Calu3 (cell line): ENCODE measurements at places on chromosomes 12 and 14.

- H3K4me1 ChIP-seq: no peaks in the 10 kb centered on the region
- no peaks in the 10 kb centered on the region for H3K27me3 ChIP-seq
- no peak overlapping the region for H3K27ac ChIP-seq
- DNase-seq: no peak
- no peak overlapping the region for H3K4me3 ChIP-seq
Observed at GRCh38 chr12:50686976-50687375, 76.9 kb upstream of the ATF1 start.

DNA sequence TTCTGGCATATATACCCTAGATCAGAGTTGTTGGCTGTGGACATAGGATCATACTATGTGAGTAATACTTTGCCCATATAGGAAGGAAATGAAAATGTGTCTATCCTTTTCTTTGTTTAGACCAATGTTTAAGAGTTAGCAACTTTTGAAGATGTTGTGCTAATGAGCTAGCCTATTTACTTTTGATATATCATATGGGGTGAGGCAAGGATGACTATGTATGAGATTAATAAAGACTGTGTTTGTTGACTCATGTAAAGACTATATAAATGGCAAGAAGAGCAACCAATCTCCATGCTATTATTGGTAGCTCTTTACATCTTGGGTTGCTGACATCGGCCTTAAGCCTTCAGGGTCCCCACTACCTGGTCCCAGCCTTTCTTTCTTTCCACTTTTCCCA lies 289.4 kb downstream of the CCDC91 start:
- no peaks in the 10 kb centered on the region for H3K27me3 ChIP-seq
- H3K4me3 ChIP-seq: no peak overlapping the region
- no peak for DNase-seq
- no peak overlapping the region for H3K27ac ChIP-seq
- H3K4me1 ChIP-seq: no peaks in the 10 kb centered on the region

- H3K4me3 ChIP-seq: no peak overlapping the region
- H3K27me3 ChIP-seq: no peaks in the 10 kb centered on the region
- H3K4me1 ChIP-seq: no peaks in the 10 kb centered on the region
- peak; percentile 9 for DNase-seq
- H3K36me3 ChIP-seq: no peaks in the 10 kb centered on the region
- no peak overlapping the region for H3K27ac ChIP-seq
Observed at GRCh38 chr14:91693346-91693745, 38.5 kb downstream of the CATSPERB start.

DNA sequence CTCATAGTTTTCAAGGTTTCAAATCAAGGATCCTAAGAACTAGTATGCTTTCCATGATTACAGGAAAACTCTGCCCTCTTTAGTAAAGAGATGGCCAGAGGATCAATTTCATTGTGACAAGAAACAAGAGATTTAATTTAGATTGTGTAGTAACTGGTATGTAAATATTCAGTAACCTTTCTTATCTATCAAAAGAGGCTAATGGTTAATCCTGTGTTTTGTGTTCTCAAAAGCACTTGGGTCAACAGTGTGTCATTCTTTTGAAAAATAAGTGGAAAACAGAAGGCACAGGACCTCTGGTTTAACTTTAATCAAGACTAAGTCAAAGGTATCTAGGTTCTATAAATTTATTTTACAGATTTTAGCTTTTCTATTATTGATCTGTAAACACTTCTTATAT lies 56.6 kb upstream of the ERGIC2 start:
- peaks cover 10% of the 10 kb centered on the region for H3K4me1 ChIP-seq
- H3K36me3 ChIP-seq: no peaks in the 10 kb centered on the region
- H3K27me3 ChIP-seq: no peaks in the 10 kb centered on the region
- no peak overlapping the region for H3K27ac ChIP-seq
- H3K4me3 ChIP-seq: no peak overlapping the region

GRCh38 chr12:1474041-1474573 lies 120.3 kb downstream of the FBXL14 start:
- no peaks in the 10 kb centered on the region for H3K36me3 ChIP-seq
- no peak overlapping the region for H3K4me3 ChIP-seq
- no peak for DNase-seq
- no peaks in the 10 kb centered on the region for H3K4me1 ChIP-seq
- H3K27me3 ChIP-seq: no peaks in the 10 kb centered on the region

DNA sequence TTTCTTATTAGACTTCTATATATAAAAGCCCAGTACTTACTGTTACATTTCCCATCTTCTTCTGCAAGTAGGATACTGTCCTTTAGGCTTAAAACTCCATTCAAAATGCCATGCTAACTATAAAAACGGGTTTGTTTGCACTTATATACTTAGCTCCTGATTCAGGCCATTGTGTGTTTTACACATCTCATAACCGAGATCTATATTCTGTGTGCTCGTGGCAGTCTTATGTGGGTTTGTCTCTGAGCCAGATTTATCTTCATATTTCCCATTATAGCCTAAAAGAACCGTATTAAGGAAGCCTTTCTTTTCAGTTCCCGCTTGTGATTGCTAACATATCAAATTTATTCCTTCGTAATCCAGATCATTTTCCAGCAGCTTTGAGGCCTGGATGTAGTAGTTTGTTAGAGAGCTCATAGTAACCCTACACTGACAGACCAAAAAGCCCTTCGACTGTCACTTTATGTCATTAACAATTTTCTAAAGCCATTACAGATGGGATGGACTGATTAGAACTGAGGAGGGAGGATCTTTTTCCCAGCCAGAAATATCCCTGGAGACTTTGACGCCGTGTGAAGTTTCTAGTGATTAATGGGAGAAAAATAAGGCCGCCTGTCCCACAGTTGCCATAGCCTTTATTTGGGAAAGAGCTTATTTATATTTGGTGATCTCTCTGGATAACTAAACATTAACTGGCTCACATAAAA lies 508.5 kb downstream of the FOXG1 start:
- no peaks in the 10 kb centered on the region for H3K27me3 ChIP-seq
- DNase-seq: no peak

DNA sequence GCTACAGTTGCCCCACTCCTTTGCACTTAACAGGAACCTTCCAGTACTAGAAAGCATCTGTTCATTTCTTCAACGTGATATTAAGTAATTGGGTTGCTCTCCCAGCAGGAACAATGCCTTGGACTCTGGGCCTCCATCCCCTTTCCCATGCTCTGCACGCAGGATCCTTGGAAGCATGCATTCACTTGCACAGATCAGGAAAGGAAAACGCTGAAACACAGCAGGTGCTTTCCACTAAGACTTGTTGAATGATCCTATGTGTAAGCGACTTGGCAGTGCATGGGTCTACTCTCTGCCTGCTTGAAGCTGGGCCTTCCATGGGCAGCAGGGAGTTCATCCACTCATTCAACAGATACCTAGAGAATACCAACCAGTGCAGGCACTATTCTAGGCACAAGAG lies 2.3 kb downstream of the LTBP2 start:
- no peak overlapping the region for H3K27ac ChIP-seq
- peaks cover 13% of the 10 kb centered on the region for H3K36me3 ChIP-seq
- DNase-seq: no peak

DNA sequence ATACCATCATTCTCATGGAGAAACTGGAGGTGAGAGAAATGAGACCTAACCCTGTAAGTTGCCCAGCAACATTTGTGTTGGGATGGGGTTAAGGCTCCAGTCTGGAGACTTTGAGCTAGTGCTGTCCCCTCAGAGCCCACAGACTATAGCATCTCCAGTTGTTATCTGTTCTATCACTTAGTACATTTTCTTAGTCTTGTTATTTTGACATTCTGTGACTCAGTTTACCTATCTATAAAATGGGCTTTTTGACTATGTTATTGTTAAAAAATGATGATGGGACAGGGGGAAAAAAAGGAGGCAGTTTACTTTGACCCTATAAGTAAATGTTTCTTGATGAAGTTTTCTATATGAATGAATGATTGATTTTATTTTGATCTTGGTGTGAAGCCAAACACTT lies 45.8 kb upstream of the PTCSC3 start:
- H3K4me3 ChIP-seq: no peak overlapping the region
- no peaks in the 10 kb centered on the region for H3K27me3 ChIP-seq
- DNase-seq: no peak
- no peak overlapping the region for H3K27ac ChIP-seq

DNA sequence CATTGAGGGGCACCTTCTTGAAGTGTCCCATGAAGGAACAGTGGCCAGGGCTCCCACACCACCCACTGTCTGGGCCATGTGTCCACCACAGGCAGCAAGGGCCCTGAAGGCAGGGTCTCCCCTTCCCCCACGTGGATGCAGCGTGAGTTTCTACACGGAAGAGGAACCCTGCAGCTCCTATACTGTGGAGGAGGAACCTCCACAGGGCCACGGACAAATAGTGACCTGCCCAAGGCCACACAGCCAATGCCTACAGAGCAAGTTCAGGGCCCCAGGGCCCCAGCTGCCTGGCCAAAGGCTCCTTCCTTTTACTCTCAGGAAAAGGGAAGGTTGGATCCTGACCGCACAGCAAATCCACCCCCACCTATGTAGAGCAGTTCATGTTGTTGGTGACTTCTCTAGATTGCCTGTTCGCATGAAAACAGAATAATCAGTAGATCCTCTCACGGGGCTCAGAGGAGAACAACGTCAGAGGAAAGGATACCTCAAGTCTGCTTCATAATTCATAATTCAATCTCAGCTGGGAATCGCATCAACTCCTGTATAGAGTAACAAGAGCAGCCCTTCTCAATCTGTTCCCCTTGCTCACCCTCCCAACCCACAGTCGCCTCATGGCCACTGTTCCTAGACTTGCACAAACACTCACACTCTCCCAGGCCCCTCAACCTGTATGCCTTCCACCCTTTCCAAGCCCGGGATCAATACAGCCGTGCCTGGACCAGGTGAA lies 11.1 kb upstream of the KRT73 start:
- H3K36me3 ChIP-seq: no peaks in the 10 kb centered on the region
- no peak overlapping the region for H3K4me3 ChIP-seq
- no peaks in the 10 kb centered on the region for H3K4me1 ChIP-seq
- no peak overlapping the region for H3K27ac ChIP-seq
- H3K27me3 ChIP-seq: peaks cover 95% of the 10 kb centered on the region

- H3K4me3 ChIP-seq: no peak overlapping the region
- peaks cover 50% of the 10 kb centered on the region for H3K4me1 ChIP-seq
- H3K27ac ChIP-seq: peak overlapping the region; percentile 78
- peak; percentile 70 for DNase-seq
Observed at GRCh38 chr12:12788675-12789368, 3.4 kb downstream of the APOLD1 start.

GRCh38 chr12:31476437-31476836 lies 114.5 kb downstream of the DENND5B start:
- H3K27ac ChIP-seq: no peak overlapping the region
- H3K4me1 ChIP-seq: peaks cover 22% of the 10 kb centered on the region
- no peak for DNase-seq

DNA sequence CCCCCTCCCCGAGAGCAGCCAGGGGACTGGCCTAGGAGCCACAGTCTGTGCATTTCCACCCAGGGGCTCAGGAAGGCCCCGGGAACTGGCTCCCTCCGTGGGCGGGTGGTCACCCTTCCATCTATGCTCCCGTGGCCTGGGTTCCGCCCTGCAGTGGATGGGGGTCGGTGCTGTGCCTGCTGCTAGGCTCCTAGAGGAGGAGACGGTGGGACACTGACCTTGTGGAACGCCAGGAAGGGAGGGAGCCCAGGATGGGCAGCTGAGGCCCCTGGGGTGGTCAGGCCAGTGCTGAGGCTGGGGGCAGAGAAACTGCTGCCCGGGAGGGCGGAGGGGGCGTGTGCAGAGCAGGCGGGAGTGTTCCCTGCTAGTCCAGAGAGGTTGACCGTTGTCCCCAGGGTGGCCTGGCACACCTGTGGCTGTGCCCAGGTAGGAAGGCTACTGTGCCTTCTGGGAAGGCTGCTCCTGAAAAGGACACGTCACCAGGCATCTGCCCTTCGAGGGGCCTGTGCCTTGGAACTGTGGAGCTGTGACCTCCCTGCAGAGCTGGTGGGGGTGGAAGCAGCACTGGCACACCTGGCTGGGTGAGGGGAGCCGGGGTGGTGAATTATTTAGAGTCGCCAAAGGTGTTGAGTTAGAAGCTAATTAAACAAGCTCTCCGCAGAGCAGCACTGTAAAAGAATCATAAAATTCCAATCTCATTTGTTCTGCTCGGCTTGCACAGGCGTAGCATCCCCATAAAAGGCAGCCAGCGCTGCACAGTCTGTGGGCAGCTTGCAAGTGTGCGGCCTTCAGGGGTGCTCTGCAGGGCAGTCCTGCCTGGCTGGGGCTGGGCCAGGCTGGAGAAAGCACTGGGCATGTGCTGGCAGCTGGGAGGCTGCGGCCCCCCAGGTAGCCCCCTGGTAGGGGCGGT lies 145.1 kb downstream of the KIF26A start:
- no peaks in the 10 kb centered on the region for H3K36me3 ChIP-seq
- H3K4me1 ChIP-seq: no peaks in the 10 kb centered on the region
- no peak overlapping the region for H3K4me3 ChIP-seq
- H3K27me3 ChIP-seq: peaks cover 70% of the 10 kb centered on the region
- H3K27ac ChIP-seq: no peak overlapping the region

DNA sequence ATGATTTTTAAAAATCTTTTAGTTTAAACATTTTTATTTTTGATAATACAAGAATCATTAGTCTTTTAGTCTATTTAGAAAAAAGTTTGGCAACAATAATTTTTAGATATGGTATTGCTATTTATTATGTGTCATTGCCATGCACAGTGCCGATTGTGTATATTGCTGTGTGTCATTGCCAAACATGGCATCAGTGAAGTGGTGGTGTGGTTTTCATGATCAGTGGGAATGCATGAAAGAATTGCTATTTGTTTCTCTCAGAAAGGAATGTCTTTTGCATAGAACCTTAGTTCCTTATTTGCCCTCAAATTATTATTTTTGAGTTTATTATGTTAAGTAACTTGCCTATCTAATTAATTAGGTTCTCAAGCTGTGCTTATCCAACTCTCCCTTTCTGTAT lies 397.5 kb upstream of the PDE3A start:
- H3K4me1 ChIP-seq: peaks cover 58% of the 10 kb centered on the region
- peak overlapping the region; percentile 42 for H3K4me3 ChIP-seq
- peak overlapping the region; percentile 84 for H3K27ac ChIP-seq
- H3K27me3 ChIP-seq: no peaks in the 10 kb centered on the region
- DNase-seq: no peak

DNA sequence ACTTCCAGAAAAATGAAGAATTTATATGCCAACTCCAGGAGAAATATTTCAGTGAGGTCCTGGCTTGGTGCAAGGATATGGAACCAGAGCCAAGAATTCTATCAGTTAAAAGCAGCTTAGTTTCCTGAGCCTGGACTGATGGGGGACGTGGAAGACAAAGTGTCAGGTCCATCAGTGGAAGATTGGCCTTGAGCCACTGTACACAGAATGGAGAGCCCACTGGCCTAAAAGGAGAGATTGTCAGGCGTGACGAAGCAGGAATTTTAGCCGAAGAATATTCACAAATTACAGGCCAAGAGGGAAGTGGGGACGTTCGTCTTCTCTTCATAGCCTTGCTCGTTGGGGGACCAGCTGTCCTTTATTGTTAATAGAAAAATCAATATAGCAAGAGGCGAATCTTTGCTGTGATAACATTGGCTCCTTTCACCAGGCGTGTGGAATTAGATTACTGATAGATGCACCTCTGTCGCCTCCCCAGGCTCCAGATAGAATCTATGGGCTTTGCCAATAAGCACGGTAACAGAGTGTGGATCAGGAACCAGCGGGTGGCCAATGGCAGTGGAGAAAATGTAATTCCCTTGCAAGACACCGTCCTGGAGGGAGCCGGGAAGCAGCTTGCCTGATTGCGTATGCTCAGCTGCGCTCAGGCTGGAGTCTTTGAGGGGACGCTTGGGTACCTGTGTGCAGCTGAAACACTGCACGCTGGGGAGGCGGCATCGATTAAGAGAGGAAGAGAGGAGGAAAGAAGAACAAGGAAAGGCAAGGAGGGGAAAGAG lies 56.4 kb downstream of the TMEM132C start:
- H3K27me3 ChIP-seq: no peaks in the 10 kb centered on the region
- no peaks in the 10 kb centered on the region for H3K36me3 ChIP-seq
- no peak overlapping the region for H3K4me3 ChIP-seq

- H3K4me3 ChIP-seq: no peak overlapping the region
- no peak overlapping the region for H3K27ac ChIP-seq
- peaks cover 20% of the 10 kb centered on the region for H3K36me3 ChIP-seq
- DNase-seq: no peak
- no peaks in the 10 kb centered on the region for H3K27me3 ChIP-seq
Observed at GRCh38 chr12:104126548-104126947, 11.5 kb downstream of the NFYB start.
